Activated CD4-positive, alpha-beta T cell treated with anti-CD3 and anti-CD28 coated beads, Interleukin-10, Interleukin-2, amounts not matched to agents 100 ng/mL and 50 ng/mL, durations not matched to agents 16 hours and 8 hours (primary cell): ENCODE measurements at places on chromosomes 4 and X.

DNA sequence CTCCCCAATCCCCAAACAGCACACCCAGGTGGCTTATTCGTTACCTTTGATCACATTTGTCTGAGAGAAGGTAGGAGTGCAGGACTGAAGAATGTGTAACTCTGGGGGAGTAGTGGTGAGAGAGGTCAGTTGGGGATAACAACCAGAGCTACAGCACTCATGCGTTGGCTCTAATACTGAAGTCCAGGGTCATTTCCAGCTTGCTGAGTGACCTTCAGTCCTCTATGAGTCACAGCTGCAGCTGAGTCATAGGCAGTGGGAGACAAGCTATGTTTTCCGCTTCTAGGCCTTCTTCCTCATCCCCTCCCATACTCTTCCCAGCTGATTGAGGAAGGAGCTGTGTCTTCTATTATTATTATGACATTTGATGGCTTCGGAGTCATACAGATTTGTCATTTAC is 31.6 kb upstream of the CT47C1 start:
- no peak for DNase-seq

DNA sequence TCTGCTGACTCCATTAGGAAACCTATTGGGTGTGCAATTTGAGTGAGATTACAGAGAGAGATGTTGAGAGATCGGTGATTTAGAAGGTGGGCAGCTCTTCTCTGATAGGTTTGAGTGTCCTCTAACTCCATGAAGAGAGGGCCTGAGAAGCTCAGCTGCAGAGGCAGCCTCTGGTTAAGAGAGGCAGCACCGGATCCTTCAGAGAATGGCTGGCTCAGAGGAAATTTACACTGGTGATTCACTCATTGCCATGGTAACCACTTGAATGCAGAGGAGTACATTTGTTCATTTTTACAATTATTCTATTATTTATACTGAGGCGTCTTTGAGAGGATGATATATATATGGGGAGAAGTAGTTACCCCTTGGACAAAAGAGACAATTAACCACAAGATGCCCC is 171.7 kb downstream of the PDGFRA start:
- DNase-seq: no peak

DNA sequence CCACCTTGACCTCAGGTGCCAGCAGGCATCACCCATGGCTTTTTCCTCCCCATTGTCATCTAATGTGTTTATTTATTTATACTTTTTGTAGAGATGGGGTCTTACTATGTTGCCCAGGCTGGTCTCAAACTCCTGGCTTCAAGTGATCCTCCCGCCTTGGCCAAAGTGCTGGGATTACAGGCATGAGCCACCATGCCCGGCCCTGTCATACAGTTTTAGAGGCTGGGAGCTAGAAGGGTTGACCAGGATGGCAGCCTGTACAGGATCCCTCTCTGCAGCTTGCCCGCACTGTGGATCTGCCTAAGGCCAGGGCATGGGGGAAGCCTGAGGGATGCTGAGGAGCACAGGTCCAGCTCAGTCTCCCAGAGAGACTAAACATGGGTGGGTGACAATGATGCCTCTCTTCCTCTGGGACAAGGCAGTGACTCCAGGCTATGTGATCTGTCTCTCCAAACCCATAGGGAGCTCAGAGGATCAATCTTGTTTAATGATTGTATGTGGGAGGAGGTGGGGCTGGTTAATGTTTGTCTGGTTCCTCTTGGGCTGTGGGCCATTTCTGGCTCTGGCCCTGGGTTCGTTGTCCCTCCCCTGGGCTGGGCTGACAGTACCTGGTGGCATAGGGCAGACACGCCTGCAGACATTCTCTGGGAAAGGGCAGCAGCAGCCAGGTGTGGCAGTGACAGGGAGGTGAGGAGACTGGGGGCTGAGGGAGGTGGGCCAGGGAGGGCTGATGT is 8.3 kb upstream of the GJB1 start:
- no peak for DNase-seq

- DNase-seq: no peak
These were observed 129.9 kb upstream of the BANK1 start for GRCh38 chr4:101660607-101661006.

- no peak for DNase-seq
These were observed 14.9 kb downstream of the RPGR start for GRCh38 chrX:38312436-38312835.

DNA sequence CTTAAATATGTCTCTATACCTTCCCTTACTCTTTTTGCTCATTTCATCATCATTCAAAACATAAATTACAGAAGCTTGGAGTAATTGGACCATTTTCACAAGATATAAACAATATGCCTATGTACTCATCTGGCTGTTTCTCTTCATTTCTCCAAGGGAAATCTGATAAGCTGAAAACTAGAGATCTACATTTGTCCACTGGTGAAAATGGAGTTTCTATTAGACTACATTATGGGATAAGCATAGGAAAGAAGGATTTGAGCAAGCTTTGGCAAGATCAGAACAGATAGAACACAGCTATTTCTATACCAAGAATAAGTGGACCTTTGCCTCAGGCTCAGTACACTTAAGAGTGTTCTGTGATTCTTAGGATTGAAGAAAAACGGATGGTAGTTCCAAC is 404.4 kb downstream of the GASK1B start:
- no peak for DNase-seq

- no peak for DNase-seq
These were observed 16.7 kb downstream of the TMEM175 start for GRCh38 chr4:948936-949300.

DNA sequence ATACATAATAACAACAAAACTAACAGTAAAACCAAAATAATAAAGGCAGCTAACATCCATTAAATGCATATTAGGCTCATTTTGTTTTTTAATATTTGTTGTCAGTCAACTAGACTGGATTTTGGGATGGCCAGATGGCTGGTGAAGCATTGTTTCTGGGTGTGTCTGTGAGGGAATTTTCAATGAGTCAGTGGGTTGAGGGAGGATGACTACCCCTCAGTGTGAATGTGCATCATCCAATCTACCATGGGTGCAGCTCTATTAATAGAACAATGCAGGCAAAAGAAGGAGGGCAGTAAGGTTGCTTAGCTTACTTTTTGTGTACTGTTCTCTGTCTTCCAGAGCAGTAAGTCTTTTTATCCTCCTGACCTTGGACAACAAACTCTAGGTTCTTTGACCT is 484.2 kb upstream of the HS3ST1 start:
- DNase-seq: no peak

DNA sequence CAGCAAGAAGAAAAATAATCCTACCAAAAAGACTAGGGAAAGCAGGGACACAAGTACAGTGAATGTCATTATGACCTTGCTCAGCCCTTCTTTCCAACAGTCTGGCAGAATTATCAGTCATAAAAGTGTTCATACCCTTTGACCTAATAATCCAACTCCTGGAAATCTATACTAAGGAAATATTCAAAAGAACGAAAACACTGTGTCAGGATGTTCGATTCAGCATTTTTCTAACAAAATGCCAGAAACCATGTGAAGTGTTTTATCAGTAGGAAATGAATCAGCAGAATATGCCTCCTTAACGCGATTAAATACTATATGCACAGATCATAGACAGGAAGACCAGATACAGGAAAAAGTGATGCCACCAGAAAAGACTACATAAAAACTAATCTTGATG is 16.2 kb upstream of the S100G start:
- DNase-seq: no peak

- peak; percentile 77 for DNase-seq
These were observed 159.7 kb downstream of the NSUN7 start for GRCh38 chr4:40909363-40909876.

- no peak for DNase-seq
These were observed 4.4 kb downstream of the ETNPPL start for GRCh38 chr4:108758498-108758897.

DNA sequence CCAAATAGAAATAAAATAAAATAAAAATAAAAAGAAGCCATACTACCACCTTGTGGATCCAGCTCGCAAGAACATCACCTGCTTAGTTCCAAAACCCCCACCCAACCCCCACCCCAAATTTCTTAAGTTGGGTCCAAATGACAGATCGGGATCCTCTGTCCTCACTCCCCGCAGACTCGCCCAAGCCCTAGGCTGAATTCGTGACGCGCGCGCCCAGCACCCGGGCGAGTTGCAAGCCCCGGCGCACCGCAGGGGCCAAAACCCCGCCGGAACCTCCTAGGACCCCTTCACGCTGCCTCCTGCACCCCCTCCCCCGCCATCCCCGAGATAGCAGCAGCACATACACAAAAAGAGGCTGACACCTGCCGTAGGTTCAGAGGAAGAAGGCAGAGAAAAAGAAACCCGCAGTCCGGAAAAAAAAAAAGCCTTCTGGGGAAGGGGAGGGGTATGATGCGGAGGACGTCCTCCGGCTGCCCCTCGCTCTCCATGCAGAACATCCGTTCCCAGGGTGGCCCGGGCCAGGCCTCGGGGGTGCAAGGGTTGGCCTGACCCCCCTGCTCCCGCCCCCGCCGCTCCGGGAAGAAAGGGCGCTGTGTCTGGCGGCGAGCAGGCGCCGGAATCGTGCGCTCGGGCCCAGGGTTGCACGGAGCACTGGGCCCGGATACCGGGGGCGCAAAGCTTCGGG is 2.6 kb downstream of the NLGN4X start:
- DNase-seq: no peak
